CD4-positive, alpha-beta T cell treated with Interleukin-15 for 1 hour (primary cell): ENCODE measurements at places on chromosomes 4 and X.
A peak's percentile ranks its signal among the peaks of the same experiment; 100 is the strongest.

GRCh38 chr4:108314900-108315589 lies 146.3 kb upstream of the LEF1 start:
- DNase-seq: no peak

DNA sequence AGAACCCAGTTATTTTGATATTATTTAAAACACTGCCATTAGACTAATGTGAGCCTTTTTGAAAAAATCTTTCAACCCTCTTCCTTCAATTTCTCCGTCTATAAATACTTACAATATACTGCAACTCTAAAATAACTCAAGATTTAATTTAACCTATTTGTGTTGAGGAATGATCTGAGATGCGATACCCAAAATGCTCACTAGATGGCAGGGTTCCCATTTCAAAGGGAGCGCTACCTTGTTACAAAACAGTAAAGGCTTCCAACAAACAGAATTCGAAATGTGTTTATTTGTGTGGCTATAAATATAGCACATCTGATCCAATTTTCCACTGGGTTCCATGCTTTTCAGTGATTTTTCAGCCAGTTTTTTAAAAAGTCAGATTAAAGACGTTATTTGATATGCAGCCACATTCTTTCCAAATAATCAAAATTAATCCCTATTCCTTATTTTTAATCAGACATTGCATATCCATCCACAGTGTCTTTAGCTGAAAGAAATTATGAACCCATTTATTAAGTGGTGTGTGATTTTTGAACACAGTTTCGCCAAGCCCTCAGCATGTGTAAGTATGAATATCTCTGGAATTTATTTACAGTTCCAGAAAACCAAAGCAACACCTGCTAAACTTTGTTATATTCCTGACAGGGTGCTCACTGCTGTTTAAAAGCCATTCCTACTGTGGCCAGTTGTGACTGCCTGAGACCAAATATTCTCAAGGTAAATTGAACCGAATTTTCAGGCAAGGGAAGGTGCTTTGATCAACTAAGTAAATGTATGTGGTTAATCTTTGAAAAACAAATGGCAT lies 668.0 kb upstream of the LCORL start:
- DNase-seq: no peak

DNA sequence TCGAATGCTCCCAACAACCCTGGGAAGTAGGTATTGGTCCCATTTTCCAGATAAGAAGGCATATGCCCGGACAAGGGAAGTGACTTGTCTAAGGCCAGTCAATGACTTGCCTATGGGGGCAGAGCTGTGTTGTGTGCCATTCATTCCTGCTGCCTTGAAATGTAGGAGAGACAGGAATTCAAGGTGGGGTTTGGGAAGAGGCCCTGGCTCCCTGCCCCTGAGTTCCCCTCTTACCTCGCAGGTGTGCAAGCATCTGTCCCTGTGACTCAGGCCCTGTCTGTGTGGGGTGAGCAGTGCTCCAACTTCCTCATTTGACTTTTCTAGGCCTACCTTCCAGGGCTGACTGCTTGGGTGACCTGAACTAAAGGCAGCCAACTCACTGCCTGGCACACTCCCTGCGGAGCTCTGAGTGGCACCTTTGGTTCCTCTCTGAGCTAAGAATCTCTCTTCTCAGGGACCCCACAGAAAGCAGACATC lies 5.1 kb downstream of the EFNB1 start:
- DNase-seq: peak; percentile 23

DNA sequence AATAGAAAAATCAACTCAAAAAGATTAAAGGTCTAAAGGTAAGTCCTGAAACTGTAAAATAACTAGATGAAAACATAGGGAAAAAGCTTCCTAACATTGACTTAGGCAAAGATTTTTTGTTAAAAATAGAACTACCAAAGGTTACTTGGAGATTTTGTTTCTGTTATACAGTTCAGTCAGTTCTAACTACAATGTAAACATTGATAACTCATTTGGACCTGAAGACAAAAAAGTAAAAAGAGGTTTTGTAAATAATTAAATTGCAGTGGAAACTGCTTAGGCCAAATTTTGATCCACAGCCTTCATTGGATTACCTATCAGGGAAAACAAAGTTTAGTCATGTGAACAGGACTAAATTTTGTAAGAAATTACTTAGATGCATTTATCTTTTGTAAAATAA lies 101.8 kb downstream of the SLITRK2 start:
- DNase-seq: no peak

DNA sequence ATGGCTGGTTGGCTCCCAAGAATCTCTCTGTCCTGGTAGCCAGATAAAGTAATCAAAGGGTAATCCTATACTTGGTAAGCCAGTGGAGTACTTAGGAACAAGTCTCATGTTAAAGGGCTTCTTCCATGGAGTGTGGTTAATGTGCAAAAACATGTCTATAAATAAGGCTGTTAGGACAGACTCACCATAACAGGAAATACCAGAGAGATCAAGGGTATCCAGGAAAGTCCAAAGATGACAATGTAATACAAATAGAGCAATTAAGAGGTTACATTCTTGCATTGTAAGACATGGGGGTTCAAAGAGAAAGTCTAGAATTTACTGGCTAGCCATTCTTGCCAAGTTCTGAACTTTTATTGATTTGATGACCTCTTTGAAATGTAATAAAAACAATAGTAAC lies 61.9 kb upstream of the ZCCHC13 start:
- no peak for DNase-seq

DNA sequence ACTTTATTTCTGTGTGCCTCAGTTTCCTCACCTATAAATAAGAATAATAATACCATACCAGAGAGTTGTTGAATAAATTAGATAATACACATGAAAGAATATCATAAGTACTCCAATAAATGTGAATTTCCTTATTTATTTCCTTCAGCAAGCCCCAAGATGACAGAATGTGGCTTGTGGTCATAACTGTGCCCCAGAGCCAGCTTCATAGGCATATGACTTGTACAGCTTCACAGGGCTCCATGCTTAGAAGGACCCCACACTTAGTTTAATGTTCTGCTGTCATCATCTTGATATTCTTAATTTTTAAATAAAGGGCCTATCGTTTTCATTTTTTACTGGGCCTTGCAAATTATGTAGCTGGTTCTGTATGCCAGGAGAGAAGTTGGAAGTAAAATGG lies 25.3 kb downstream of the VSIG4 start:
- DNase-seq: no peak

- DNase-seq: no peak
These were observed 41.4 kb upstream of the NDST4 start for GRCh38 chr4:115154826-115155225.

DNA sequence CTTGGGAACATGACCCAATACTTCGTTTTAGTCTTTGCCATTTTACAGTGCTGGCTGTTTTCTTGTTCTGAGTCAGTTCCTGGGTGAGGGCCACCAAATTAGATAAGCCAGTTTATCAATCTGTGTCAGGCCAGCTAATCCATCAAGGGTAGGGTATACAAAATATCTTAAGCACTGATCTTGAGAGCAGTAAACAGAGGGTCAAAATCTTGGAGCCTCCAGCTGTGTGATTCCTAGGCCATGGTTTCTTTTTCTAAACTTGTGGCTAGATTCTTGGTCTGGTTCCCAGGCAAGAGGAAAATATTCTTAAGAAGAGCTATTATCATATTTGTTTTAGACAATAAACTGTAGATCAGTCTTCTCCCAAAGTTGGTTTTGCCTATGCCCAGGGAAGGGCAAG lies 1396.6 kb upstream of the PABPC4L start:
- no peak for DNase-seq

- DNase-seq: no peak
These were observed 13.2 kb upstream of the XIAP start for GRCh38 chrX:123846577-123847038.

DNA sequence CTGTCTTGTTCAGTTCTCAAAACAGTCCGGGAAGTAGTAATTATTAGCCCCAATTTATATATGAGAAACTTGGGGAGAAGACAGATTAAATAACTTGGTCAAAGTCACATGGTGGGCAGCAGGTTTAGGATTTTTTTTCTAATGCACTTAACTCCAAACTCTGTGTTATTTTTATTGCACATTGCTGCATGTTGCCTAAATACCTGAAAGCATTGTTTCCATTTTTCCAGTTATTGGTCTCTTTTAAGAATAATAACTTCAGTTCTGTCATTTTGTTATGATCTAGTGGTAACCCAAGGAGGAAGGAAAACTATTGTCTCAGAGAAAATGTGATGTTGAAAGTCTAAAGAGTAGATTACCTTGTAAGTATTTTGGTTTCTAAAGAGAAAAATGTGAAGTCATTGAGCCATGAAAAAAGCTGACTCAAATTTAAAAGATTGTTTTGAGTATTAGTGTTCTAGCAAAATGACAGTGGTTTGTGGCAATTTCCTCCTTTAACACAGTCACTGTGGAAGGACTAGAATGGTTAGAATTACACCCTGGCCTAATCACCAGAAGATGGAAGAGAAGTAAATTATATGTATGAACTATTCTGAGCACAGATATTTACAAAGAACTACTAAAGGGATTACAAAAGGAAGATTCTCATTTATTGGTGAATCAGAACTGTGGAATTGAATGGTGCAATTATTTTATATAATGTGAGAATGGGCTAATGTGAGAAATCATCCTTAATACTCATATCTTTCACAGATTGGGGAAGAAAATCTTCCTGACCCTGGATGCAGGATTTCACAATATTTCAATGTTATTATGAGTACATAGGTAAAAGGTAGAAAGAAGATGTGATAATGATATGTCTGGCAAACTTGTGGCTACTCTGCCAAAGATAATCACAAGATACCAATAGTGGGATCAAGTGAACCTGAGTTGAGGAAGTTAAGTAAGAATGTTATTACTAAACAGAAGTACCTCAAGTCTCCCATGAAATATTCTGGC lies 21.7 kb upstream of the CXCL8 start:
- no peak for DNase-seq

DNA sequence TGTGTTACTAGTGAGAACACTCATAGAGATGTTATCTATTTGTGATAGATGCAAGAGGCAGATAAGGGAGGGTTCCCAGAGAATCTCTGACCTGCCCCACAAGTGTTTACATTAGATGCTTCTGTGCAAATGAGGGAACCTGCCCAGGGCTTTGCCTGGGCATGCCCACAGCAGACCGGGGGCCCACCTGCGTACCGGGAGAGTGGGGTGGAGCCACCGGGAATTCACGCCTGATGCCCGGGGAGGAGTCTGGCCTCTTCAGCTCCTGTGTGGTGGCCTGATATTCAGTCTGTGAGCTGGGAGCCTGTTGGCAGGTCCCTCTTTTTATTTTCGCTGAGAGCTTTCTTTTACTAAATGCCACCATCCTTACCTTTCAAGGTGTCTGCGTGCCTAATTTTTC lies 155.7 kb downstream of the SNCA start:
- DNase-seq: no peak

DNA sequence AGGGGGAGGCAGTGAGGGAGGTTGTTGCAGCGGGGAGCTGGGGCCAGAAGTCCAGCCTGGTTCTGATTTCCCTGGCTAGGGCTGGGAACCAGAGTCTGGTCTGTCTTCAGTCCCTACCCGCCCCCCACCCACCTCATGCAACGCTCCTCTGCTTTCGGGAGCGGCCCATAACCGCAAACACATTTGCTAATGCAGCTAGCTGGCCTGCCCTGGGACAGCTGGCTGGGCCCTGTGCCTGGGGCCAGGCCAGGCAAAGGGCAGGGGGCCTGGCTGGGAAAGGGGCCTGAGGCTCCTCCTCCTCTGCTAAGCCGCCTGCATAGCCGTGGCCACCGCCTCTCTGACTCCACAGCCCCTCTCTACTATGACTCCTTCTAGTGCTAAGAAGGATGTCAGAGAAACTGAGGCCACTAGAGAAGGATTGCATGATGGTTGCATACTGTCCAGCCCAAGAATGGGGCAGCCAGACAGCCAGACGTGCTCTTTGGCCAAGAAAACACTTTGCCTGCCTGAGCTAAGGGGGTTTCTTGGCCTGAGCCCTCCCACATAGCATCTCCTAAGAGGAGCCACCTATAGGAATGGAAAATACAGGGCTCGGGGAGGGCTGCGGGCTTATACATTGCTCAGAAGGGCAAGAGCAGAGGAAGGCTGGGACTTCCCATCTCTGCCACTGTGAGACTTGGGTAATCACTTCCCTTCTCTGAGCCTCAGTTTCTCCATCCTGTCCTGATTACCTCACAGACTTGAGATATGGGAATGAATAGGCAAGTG lies 76.9 kb downstream of the PJA1 start:
- no peak for DNase-seq

DNA sequence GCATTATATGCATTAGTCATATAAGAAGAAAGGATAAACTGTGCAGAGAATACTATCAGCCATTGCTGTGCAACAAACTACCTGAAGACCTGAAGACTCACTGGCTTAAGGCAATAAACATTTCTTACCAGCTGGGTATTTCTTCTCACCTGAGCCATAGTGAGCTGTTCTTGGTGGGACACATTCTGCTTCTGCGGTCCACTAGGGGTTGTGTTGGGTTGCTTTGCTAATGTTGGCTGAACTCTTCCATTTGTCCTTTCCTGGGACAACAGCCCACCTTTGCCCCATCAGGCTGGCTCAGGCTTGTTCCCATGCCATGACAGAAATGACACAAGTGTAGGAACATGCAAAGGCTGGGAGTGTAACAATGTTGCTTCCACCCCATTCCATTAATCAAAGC lies 388.6 kb downstream of the PCDH7 start:
- DNase-seq: no peak
